NCI-H2029 treated with DMSO at 0.1 percent for 48 hours (cell line): ENCODE measurements at places on chromosomes 13 and 19.

GRCh38 chr13:108962654-108963053 lies 333.2 kb downstream of the MYO16 start:
- no peak for DNase-seq

DNA sequence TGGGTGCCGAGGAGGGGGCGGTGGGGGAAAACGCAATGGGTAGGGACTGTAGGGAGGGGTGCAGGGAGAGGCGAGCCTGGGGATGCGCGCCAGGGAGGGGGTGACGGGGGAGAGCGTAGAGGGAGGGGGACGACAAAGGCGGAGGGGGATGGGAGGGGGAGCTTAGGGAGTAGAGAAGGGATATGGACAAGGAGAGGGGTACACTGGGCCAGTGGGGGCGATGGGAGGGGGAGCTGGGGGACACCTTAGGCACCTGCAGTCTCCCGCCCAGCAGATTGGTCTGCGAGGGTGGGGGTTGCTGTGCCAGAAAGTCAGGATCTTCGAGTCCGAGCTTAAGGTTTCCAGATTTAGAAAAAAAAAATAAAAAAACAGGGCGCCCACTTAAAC lies 15.7 kb downstream of the CCDC124 start:
- no peak for DNase-seq

GRCh38 chr13:50901701-50902100 lies 7.9 kb upstream of the RNASEH2B start:
- no peak for DNase-seq

DNA sequence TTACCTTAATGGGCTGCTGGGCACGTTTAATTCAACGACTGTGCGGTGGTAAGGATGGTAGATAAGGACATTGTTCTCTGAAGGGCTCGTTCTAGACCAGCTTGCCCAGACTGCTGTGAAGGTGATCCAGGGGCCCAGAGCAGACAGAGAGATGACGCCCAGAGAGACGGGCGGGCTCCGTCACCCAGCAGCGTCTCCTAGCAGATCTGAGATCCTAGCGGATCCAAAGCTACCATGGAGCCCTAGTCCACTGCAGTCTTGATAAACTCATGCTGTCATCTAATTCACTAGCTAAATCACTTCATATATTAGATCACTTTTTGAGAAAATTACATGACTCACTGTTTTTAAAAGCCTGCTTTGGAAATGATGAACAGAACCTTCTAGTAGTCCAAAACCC lies 21.5 kb downstream of the COL4A2 start:
- DNase-seq: no peak

DNA sequence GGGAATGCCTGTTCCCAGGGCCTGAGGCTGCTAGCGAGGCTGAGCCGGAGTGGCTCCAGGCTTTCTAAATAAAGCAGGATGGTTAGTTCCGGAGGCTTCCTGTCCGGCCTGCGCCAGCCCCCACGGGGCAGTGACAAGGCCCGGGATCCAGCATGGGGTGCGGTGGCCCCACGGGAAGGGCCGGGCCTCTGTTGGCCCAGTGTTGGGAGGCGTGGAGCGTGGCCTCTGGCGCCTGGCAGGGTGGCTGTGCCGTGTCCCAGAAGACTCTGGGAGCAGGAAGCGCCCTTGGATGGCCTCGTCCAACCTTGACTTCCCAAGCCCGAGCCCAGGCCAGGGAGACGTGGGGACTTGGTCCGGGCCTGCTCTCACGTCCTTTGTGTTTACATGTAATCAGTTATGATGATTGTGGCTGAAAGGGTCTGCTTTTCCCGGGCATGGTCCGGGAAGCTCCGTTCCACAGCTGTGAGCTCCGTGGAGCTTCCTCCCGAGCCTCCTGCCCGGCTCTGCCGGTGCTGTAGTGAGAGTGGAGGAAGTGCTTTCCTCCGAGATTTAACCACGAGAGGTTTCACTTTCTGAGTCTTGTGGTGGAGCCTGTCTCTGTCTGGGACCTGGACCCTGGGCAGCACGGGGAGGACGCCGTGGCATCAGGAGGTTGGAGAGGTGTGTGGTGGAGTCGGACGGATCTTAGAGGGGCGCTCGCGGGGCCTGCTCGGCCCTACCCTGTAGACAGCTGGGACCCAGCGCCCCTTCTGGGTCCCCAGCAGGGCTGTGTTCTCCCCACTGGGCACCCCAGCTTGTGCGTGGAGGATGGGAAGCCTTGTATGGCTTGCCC lies 4.6 kb downstream of the GNA11 start:
- no peak for DNase-seq

- no peak for DNase-seq
These were observed 187.7 kb downstream of the ABCC4 start for GRCh38 chr13:95113601-95114000.

DNA sequence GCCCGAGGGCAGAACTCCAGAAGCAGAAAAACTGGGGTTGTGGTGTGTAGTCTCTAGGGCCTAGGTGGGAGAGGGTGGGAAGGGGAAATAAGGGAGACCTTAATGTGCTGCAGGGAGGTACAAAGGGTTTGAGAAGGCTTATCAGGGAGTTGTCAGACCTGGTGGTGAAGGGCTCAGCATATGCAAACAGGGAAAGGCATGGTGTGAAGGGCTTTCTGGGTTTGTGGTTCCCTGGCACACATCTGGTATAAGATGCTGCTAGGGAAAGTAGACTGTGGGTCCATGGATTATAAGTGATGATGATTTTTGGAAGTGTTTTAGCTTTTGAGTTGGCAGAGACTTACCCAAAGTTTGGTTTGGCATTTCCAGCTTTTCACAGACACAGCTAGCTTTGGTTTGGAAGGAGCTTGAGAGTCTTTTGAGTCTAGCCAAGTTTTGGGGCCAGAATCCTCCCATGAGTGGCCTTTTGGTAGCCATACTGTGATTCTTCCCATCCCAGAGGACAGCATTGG lies 2.2 kb downstream of the TRIM28 start:
- DNase-seq: no peak

DNA sequence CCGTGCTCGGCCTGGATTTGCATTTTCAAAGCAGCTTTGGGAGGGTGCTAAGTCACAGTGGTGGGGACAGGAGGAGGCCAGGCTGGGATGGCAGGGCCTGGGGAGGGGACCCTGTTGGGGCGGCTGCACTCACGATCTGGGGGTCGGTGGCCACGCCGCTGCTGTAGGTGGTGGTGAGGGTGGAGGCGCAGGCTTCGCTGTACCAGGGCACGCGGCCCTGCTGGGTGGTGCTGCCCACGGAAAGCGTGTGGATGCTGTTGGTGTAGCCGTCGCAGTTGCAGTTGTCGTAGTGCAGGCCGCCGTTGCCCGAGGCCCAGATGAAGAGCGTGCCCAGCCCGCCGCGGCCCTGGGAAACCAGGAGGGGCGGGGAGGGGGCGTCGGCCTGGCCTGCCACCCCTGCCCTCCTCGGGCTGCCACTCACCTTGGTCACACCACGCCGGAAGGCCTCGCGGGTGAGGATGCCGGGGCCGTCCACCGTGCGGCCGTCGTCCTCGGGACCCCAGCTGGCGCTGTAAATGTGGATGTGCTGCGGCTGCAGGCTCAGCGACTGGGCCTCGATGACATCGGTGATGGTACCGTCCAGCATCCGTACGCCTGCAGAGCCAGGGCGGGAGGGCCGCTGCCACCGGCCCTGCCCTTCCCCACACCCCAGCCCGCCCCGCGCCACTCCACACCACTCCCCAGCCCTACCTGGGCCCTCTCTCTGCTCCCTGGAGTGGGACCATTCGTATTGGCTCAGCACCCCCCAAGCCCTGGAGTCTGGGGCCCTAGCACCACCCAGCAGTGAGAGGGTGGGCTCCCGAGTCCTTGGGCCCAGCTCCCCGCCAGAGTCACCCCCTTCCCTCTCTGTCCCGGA lies 3.2 kb downstream of the PCSK4 start:
- no peak for DNase-seq

DNA sequence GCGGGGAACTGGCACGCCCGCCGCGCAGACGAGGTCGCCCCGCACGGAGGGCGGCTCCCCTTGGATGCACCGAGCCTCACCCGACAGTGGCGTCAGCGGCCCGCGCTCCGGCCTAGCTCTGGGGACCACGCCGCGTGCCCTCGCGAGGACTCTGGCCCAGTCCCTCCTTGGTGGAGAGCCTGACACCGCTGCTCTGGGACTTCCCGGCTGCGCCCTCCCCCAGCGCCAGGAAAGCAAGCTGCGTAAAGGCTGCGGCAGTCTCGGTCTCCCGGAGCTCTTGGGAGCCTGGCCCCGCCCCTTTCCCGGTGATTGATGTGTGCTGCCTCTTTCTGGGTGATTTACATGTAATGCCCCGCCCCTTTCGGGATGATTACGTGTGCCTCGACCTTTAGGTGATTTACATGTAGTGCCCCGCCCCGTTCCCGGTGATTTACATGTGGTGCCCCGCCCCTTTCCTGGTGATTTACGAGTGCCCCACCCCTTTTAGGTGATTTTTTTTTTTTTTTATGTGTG lies at the start of gene LENG9:
TSS of gene LENG9 (minus strand) at position 248 of the 513 bp plus-strand sequence. CDS start 252 bp downstream, outside the sequence.
- peak; percentile 98 for DNase-seq

GRCh38 chr19:21519488-21519887 lies 14.1 kb downstream of the ZNF429 start:
- no peak for DNase-seq

DNA sequence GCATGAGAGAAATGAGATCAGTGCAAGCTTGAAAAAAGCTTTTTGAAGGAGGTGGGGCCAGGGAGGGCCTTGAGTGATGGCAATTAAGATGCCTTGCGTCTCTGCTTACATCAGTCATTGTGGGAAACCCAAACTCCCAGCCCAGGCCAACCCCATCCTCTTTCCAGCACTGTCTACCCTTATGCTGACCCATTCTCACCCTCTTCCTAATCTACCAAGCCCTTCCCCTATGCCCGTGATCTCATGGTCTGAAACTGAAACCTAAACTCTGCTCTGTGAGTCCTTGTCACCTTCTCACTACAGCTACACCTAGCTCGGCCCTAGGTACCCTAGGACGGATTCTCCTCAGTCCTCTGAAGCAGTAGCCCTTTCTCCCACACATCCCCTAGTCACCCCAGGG lies 36.0 kb upstream of the SERP2 start:
- DNase-seq: no peak

DNA sequence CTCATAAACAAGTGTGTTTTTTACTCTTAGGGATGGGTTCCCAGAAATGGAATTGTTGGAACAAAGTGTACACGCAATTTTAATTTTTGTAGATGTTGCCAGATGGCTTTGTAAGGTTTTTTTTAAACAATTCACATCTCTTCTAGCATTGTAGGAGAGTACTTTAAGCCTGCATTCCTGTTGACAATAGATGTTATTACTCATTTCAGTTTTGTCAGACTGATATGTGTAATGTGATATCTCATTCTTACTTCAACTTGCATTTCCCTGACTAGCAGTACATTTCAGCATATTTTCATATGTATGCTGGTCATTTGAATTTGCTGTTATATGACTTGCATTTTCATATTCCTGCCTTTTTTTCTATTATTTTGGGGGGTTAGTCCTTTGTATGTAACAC lies 186.6 kb upstream of the SLITRK6 start:
- no peak for DNase-seq

DNA sequence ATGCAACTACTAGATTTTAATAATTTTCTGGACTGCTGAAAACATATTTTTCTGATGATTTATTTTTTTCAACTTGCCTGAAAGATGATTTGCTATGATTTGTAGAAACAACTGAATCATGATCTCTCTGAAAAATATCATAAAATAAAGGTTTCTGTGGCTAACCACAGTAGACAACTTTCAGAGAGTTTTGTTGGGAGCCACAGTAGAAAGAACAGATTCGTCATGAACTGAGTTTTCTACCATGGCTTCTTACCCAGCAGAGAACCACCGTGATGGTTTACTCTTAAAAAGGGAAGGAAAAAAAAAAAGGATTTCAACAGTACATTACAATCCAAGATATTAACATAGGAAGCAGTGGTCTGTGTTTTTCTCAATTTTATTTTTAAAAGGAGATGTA lies 18.0 kb downstream of the ZAR1L start:
- no peak for DNase-seq

- no peak for DNase-seq
These were observed 47.0 kb downstream of the FOXO1 start for GRCh38 chr13:40619479-40619814.

DNA sequence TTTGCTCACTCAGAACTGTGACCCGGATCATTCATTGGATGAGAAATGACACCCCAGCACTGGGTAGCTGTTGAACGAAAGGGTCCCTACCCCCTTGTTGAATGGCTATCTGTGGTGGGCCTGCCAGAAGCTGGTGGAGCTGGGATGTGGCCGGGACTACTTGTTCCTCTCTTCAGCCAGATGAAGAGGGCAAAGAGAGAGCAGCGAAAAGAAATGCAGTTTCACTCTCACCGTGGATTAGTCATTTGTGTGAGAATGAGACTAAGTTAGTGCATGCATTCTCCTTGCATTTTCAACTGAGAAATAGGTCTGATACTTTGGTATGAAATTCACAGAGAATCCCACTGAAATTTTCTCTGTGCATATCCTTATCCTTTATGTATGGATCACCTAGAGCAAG lies 553.1 kb downstream of the IRS2 start:
- no peak for DNase-seq

DNA sequence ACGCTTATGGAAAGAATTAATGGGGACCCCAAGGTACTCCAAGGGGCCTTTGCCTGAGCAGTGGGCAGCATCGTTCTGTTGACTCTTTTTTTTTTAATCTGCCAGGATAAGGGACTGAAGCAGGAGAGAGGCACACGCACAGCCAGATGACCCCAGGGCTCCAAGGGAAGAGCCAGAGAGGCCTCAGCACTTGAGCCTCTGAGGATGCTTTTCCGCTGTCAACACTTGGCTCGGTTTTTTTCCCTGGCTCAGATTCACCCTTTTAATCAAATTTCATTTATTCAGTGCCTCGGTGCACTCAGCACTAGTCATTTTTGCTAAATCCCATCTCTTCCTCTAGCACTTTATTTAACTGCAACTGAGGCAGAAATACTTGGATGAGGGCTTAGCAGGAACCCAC lies 226.3 kb downstream of the FGF9 start:
- no peak for DNase-seq

- no peak for DNase-seq
These were observed 1179.9 kb upstream of the PCDH9 start for GRCh38 chr13:68410007-68410406.

DNA sequence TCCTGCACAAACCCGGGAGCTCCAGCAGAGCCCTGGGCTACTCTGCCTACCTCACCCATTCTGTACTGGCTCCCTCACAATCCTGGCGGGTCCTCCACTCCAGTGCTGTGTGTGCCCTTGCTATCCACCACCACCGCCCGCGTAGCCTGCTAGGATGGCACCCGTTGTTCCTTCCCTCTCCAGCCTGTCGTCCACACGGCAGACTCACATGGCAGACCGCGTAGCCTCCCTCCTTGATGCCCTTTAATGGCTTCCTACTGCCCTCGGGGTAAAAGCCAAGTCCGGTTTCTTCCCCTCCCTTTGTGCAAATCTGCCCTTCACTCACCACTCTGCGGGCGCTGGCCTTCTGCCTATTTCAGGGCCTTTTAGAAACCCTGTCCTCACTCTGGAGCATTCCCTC lies 106.6 kb downstream of the RAB20 start:
- DNase-seq: no peak

GRCh38 chr13:93298713-93299112 lies 72.1 kb downstream of the GPC6 start:
- DNase-seq: no peak

GRCh38 chr19:2426611-2427428 lies 566 bp downstream of the TIMM13 start:
- DNase-seq: peak; percentile 3

- DNase-seq: no peak
These were observed 6.8 kb upstream of the GTF2F2 start for GRCh38 chr13:45113233-45114224.

- DNase-seq: no peak
These were observed 62.7 kb downstream of the MICU2 start for GRCh38 chr13:21541271-21541670.

- peak; percentile 66 for DNase-seq
These were observed 29.5 kb upstream of the NFIC start for GRCh38 chr19:3336680-3337523.

GRCh38 chr13:59527500-59527899 lies 636.2 kb downstream of the DIAPH3 start:
- no peak for DNase-seq
